ENCODE measurements at places on chromosomes 3 and 15.
A peak's percentile ranks its signal among the peaks of the same experiment; 100 is the strongest.

DNA sequence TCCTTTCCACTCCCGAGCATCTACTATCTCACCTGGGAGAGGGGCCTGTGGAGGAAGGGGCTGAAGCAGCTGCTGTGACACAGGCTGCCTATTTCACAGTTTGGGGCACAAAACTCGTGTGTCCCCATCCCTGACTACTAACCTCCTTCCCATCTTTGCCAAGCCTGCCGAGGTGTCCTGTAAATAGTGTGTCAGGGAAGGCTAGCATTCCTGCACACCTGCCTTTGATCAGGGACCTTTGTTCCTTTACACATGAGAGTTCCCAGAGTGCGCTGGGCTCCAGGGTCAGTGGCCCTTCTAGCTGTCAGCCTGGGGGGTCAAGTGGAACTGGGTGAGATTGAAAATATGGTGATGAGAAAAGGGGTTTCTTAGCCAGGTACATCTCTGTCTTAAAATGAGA is 13.0 kb upstream of the TF start:
- DNase-seq, result no peak

DNA sequence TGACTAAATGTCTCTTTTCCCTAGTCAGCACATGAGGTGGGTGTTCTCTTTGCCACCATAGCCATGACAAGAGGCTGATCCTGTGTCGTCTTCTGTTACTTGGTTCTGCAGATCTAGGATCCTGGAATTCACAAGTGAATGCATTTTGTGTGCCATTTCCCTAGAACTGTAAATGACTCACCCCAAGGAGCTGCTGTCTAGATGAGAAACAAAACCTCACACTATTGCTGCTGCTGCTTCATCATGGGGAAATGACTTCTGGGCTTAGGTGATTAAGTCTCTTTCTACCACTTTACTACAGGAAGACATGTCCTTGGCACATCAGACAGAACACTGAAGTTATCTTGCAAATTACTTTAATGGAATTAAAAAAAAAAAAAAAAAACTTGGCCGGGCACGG is 54.9 kb downstream of the SLCO3A1 start:
- DNase-seq, result no peak

DNA sequence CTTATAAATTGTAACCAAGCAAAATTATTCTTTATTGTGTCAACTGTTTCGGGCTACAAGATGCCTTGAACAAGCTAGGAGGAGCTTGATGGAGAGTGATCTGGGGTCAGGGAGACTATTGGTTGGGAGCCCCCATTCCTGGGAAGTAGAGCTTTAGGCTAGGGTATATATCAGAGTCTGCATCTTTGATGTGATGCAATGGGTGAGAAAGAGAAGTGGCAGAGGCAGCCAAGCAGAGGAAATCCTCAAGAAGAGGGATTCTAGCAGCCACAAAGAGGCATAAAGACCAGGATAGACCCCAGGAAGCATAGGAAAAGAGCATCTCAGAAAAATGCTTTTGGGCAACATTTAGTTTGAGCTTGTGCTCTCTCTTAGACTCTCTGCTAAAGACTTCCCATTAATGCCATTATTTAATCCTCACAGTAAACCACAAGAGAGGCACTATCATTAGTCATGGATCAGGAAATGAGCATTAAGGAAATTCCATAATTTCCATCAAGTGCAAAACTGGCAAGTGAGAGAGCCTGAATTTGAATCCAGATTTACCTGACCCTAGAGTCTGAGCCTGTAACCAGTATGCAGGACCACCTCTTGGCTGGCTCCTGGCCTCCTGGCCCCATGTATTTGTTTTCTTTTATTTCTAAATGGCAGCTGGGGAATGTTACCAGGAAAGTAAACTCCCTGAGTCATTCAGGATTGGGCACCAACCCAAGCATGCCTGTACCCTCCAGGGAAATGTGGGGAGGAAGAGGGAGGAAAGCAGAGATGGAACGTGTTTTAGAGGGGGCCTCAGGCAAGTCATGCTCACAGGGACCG is 118.7 kb downstream of the RPL22L1 start:
- no peak for DNase-seq

- no peak for DNase-seq
Measured at GRCh38 chr15:37758412-37758811, 176.0 kb upstream of the TMCO5A start.

GRCh38 chr15:73927003-73927475 is 777 bp downstream of the LOXL1 start:
- peak; percentile 46 for DNase-seq

GRCh38 chr15:88382482-88382983 is 84.7 kb downstream of the MRPL46 start:
- DNase-seq, result no peak

GRCh38 chr15:85555875-85556617 is 175.6 kb downstream of the AKAP13 start:
- DNase-seq, result no peak

- DNase-seq, result no peak
Measured at GRCh38 chr3:23863060-23863459, 53.7 kb downstream of the NKIRAS1 start.
